ENCODE measurements at places on chromosomes 3 and 15.
A peak's percentile ranks its signal among the peaks of the same experiment; 100 is the strongest.

DNA sequence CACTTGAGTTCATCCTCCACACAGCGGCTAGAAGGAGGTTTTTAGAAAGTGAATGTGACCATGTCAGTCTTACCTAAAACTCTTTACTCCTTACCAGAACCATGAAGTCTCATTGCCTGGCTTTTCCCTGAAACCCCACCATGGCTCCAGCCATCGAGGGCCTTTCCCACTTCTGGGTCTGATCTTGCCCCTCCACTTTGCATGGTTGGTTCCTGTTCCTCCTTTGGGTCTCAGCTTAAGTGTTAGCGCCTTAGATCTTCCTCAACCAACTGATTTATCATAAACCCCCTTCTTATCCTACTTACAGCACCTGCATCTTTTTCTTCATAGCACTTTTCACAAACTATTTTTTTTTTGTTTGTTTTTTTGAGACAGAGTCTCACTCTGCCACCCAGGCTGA is 45.9 kb upstream of the ULK4 start:
- no peak for DNase-seq

DNA sequence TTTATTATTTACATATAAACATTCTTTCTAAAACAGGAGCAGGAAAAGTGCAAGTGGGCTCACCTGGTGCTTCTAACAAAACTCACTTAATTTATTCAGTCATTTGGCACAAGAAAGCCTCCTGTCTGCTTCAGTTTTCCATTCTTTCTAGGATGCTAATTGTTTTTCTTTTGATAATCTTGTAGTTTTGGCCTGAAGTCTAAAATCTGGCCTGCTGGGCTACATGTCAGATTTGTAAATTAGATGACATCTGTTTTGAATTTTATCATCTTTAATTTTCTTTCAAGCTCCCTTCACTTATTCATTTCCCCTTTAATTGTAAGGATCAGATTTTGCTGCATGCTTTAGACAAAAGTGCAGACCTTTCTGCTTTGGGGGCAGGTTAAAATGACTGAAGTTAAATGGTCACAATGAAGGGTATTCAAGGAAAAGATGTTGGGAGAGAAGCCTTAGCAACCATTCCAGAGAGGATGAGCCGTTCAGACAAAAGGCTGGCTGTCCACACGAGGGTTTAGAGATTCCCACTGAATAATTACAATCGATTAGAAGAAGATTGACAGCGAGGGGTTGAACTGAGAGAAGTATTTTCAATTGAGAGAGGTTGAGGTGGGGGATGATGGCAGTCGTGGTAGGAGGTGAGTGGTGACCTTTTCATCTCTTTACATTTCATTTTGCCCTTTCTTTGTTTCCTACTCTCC is 59.9 kb upstream of the PTX3 start:
- no peak for DNase-seq

GRCh38 chr3:33982269-33982798 is 183.9 kb downstream of the PDCD6IP start:
- DNase-seq, result no peak

GRCh38 chr3:113312416-113312815 is 101.1 kb downstream of the BOC start:
- DNase-seq, result no peak

GRCh38 chr3:127802606-127803005 is 19.7 kb downstream of the MGLL start:
- no peak for DNase-seq

DNA sequence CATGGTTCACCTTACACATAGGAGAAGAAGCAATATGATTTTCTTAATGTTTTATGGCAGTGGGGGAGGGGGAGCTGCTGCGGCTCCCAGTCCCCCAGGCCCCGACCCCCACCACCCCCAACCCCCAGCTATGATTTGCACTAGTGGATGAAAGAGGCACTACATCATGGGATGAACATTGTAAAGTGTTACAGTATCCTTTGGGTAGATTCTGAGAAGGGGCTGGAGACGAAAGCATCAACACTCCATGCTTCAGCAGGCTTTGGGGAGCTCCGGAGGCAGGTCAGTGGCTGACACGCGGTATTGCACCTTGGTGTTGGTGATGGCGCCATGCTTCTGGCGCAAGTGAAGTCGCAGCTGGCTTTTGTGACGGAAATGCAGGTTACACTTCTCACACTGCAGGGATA is 19.9 kb upstream of the RTP2 start:
- DNase-seq, result no peak

DNA sequence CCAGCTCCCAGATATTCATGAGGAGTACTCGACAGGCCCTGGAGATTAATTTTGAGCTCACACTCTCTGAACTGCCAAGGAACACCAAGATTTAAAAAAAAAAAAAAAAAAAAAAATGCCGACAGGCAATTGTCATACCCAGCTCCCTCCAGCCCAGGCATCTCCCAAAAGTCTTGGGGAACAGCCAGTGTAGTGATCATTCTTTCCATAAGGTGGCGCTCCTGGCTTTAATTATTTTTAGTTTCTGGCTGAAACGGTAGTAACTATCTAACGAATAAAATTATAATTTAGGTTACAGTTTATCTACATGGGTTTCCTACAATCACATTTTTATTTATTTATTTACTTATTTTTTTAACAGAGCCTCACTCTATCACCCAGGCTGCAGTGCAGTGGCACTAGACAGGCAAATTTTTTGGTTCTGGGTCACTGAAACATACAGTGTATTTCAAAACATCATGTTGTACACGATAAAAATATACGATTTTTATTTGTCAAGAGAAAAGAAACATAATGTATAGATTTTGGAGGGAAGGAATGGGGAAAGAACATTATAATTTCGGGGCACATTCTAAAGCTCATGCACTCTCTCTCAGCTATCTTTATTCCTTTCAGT is 157.3 kb downstream of the ADAMTS9 start:
- peak; percentile 27 for DNase-seq

GRCh38 chr3:22587446-22587845 is 615.7 kb upstream of the UBE2E2 start:
- DNase-seq, result no peak

GRCh38 chr15:72222393-72222792 is 8.6 kb downstream of the PKM start:
- DNase-seq, result no peak

DNA sequence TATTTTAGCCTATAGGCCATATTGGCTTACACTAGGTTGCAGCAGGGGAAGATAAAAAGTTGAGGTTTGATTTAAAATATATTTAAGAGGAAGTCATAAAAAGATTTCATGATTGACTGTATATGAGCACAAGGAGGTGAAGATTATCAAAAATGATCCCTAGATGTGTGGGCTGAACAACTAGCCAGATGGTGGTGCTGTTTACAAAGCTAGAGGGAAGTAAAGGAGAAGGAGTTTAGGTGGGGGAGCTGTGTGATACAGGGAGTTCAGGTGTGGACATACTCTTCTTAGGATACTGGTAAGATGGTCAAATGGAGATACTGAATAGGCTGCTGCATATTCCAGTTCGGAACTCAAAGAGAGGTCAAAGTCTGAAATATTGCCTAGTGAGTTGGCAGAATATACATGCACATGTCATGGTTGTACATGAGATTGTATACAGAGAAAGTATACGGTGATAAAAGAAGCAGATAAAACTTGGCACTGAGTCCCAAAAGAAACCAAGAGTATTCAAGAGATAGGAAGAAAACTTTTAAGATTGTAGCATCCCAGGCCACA is 727.8 kb downstream of the NLGN1 start:
- peak; percentile 13 for DNase-seq

GRCh38 chr3:24151594-24151993 is 206.5 kb downstream of the NR1D2 start:
- no peak for DNase-seq

DNA sequence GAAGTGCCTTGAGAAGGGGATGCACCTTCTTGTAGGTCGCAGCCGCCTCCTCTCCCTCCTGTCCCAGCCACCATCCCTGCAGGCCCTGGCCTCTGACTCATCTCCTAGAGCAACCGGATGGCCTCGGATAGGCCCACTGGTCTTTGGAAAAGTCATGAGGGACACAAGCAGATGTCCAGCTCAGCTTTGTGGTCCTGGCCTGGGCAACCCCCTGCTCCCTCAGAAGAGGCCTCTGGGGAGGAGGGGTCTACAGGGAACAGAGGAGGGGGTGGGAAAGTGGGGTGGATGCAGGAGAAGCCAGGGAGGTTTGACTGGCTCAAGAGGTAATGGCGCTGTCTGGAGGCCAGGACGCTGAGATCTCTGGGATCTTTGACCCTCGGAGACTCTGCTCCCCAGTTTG is 259.2 kb upstream of the TLE3 start:
- DNase-seq, result no peak

- DNase-seq, result no peak
These were observed 27.7 kb upstream of the HHATL start for GRCh38 chr3:42730294-42730693.

- DNase-seq, result no peak
These were observed 1033.9 kb downstream of the FHIT start for GRCh38 chr3:60217156-60217911.

DNA sequence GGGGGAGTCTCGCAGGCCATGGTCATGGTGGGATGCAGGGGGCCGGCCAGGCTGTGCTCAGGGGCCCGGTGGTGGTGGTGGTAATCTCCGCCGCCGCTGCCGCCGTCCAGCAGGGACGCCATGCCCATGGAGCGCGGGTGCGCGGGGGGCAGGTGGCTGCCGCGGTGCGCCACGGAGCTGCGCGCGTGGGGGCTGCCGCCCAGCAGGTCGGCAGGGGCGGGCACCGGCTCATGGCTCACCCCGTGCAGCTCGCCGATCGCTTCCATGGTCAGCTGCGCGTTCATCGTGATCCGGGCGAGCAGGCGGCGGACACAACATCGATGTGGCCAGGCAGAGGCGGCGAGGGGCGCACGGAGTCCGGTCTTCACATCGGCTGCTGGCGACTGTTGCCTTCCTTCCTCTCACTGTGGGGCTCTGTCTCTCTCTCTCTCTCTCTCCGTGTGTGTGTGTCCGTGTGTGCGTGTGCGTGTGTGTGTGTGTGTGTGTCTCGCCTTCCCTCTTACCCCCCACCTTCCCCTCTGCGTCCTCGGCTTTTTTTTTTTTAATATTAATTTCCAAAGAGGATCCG is 451 bp downstream of the ONECUT1 start:
- peak; percentile 60 for DNase-seq

DNA sequence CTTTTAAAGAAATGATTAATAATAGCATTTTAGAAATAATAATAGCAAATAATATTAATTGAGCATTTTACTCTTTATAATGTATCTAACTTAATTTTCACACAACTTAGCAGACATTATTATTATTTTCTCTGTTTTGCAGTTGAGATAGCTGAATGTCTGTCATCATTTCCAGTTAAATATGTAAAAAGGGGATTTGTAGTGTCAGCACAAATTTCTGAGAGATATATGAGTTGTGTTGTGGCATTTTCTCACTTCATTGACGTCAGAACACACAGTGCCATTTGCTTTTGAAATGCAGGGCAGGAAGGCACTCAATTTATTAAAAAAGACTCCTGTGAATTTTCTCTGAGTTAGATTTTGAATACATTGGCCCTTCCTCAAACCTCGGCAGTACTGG is 111.0 kb downstream of the GRM7 start:
- no peak for DNase-seq

DNA sequence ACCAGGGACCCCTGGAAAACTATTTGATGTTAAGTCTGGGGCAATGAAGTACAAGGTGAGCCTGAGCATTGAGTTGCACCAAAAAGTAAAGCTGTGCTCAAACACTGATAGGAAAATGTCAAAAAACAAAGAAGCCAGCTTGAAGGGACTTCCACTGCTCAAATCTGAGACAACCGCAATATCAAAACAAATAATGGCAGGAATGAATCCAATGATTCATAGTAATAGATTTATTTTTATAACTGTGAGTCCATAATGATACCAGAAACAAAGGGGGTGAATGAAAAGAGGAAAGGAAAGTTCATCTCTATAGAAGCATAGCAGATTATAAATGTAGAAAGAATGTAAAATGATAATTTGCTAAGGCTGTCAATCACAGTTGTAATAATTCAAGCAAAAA is 237.3 kb upstream of the ZBTB20 start:
- no peak for DNase-seq

GRCh38 chr3:87987952-87988351 is 70.9 kb downstream of the CGGBP1 start:
- no peak for DNase-seq

DNA sequence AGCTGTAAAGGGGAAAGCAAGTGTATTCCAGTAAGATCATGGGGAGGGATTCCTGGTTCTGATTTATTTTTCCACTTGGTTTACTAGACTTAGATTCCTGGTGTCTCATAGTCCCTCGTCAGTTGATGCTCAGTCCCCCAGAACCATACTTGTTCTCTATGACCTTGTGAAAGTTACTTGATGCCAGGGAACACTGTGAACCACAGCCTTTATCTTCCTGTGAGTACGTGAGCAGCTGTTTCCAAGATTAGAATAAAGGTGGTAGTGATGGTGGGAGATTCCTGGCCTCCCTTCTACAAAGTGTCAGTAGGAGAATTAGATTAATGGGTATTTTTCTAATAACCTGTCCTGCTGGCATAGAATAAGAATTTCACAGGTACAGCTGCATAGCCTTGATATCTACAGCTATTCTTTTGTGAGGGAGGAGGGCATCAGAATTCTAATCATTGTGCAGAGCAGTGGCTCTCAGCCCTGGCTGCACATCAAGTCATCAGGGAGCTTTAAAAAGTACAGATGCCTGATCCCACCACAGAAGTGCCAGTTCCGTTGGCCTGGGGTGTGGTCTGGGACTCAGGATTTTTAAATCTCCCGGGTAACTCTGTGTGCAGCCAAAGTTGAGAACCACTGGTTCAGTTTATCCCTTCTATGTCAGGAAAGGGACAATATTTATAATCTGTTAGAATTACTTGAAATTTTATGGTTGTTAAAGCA is 20.0 kb downstream of the GPD1L start:
- DNase-seq, result no peak

GRCh38 chr3:133868758-133869475 is 26.8 kb downstream of the RAB6B start:
- DNase-seq, result no peak

DNA sequence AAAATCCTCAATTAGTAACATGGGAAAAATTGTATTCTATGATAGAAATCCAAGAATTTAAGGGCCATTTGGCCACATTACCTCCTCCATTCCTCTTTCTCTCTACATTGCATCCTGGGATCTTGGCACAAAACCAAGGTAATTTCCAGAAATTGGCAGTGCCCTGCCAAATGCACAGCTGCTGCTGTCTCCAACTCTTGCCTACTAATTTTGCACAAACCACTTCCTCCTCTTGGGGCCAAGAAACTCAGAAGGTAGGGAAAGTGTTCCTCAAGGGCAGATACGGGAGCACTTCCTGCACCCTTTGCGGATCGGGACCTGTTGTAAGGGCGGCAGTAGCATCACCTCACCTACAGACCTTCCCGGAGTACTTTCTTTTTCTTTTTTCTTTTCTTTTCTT is 57.8 kb downstream of the MAP3K13 start:
- DNase-seq, result no peak

DNA sequence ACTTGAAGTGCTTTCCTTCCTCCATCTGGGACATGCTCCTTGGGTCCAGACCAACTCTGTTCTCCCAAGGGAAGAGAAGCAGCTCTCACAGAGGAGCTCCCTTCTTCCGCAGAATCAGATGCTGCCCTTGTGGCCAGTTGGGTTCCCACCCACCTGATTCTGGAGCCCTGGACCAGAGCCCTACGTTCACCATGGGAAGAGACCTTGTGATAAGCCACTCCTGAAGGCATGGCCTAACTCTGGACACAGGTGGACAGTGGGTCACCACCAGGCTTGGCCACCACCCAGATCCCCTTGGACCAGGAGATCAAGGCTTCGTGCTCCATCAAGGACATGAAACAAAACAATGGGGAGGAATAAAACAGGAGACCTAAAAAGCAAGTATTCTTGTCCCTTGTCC is 172.2 kb downstream of the RPLP1 start:
- DNase-seq, result no peak

GRCh38 chr3:169453256-169454059 is 210.1 kb downstream of the MECOM start:
- no peak for DNase-seq
